Liver (tissue), 10 donors: ENCODE measurements at places on chromosomes 3 and 15. TPM values are rescaled to one million over a fixed set of nuclear protein-coding genes. Genes with fewer than 3 reads are reported as not detected.

PSTPIP1 gene
- total RNA-seq: 4.6 TPM

DNA sequence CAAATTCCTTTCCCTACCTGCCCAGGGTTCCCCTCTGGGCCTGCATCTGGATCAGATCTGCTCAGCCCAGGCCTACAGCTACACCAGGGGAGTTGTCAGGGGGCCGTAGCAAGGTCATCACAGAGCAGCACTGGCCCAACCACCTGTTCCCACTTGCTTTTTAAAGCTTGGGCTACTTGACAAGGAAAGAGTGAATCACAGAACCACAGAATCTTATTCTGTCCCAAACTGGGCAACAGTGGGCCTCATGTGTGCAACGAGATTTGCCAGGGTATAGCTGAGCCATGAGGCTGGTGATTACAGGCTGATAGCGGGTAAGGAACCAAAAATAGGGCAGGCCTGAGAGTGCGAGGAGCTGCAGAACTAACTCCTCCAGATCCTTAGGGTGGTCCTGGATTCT, 66.7 kb downstream of the MYLK start:
- H3K4me3 ChIP-seq: no peak overlapping the region
- H3K36me3 ChIP-seq: no peaks in the 10 kb centered on the region
- no peak overlapping the region for H3K27ac ChIP-seq
- no peaks in the 10 kb centered on the region for H3K27me3 ChIP-seq
- DNase-seq: no peak
- H3K4me1 ChIP-seq: no peaks in the 10 kb centered on the region

DNA sequence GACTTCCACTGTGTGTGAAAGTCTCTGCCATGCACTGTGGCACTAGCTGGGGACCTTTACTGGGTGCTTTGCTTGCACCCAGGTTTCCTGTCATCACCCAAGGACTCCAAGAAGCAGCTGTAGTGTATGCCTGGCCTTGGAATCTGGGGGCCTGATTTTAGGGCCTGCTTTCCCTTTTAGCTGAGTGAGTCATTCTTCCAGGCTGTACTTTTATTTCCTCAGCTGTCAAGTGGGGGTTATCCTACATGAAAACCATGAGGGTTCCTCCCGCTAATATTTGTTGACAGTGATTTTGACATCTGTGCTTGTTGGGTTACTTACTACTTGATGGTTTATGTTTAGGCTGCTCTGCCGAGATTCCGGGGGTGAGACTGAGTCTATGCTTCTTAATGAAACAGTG, 18.5 kb downstream of the GORASP1 start:
- peaks cover 71% of the 10 kb centered on the region for H3K36me3 ChIP-seq
- DNase-seq: no peak
- H3K27ac ChIP-seq: no peak overlapping the region
- no peaks in the 10 kb centered on the region for H3K4me1 ChIP-seq
- no peaks in the 10 kb centered on the region for H3K27me3 ChIP-seq

DNA sequence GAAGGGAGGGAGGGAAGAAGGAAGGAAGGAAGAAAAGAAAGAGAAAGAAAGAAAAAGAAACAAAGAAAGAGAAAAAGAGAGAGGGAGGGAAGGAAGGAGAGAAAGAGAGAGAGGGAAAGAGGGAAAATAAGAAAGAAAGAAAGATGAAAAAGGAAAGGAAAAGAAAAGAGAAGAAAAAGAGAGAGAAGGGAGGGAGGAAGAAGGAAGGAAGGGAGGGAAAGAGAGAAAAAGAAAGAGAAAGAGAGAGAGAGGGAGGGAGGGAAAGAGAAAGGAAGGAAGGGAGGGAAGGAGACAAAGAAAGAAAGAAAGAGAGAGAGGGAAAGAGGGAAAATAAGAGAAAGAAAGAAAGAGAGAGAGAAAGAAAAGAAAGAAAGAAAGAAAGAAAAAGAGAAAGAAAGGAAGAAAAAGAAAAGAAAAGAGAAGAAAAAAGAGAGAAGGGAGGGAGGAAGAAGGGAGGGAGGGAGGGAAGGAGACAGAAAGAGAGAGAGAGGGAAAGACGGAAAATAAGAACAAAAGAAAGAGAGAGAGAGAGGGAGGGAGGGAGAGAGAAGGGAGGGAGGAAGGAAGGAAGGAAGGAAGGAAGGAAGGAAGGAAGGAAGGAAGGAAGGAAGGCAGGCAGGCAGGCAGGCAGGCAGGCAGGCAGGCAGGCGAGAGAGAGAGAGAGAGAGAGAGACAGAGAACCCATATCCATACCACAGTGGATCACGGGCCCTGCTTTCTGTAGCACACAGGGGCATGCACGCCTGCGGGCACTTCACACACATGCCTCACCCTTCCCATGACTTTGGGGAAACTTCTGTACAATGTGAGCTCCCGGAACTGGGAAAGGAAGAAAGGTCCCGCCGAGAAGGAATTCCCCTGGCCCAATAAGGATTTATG, 52.5 kb downstream of the ADCY5 start:
- DNase-seq: no peak
- no peak overlapping the region for H3K27ac ChIP-seq
- H3K27me3 ChIP-seq: no peaks in the 10 kb centered on the region
- no peak overlapping the region for H3K4me3 ChIP-seq

GRCh38 chr15:100601163-100601562, 821 bp downstream of the LINS1 start:
- H3K27me3 ChIP-seq: no peaks in the 10 kb centered on the region
- H3K27ac ChIP-seq: peak overlapping the region; percentile 78
- peak overlapping the region; percentile 66 for H3K4me3 ChIP-seq
- no peaks in the 10 kb centered on the region for H3K36me3 ChIP-seq
- DNase-seq: no peak

GRCh38 chr15:71743861-71744382, 66.4 kb upstream of the NR2E3 start:
- no peaks in the 10 kb centered on the region for H3K27me3 ChIP-seq
- peak; percentile 45 for DNase-seq
- peaks cover 4% of the 10 kb centered on the region for H3K4me1 ChIP-seq
- no peak overlapping the region for H3K4me3 ChIP-seq
- H3K36me3 ChIP-seq: no peaks in the 10 kb centered on the region
- no peak overlapping the region for H3K27ac ChIP-seq

DNA sequence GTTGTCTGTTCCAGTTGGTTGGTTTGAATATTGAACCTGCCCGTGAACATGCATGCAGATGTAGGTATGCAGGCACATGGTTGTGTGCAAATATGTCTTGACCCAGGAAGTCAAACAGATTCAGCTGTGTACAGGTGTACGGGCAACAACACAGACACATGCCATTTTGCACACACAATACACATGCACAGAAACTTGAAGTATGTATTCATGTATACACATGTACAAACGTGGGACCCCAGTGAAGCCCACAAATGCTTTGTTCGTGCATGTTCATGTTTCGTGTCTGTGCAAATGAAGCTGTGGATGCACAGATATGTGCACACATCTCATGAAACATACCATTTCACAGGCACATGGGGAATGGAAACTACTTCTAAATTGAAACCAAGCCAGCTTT, 30.7 kb downstream of the IDH3A start:
- H3K27ac ChIP-seq: no peak overlapping the region
- no peaks in the 10 kb centered on the region for H3K27me3 ChIP-seq
- DNase-seq: no peak
- H3K4me1 ChIP-seq: no peaks in the 10 kb centered on the region
- no peak overlapping the region for H3K4me3 ChIP-seq

DNA sequence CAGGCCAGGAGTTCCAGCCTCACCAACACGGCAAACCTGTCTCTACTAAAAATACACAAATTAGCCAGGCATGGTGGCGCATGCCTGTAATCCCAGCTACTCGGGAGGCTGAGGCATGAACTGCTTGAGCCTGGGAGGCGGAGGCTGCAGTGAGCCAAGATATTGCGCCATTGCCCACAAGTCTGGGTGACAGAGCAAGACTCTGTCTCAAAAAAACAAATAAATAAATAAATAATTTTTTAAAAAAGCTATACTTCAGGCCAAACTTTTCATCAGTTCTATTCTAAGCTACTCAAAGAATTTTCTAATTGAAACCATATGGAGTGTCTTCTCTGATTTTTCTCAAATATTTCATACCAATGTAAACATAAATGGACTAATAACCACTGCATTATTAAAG, 43.5 kb downstream of the PHC3 start:
- no peak for DNase-seq
- no peak overlapping the region for H3K27ac ChIP-seq
- H3K27me3 ChIP-seq: no peaks in the 10 kb centered on the region
